ENCODE measurements at places on chromosomes 13 and 19.

GRCh38 chr13:24110011-24110410, 50.5 kb upstream of the SPATA13 start:
- DNase-seq = no peak

DNA sequence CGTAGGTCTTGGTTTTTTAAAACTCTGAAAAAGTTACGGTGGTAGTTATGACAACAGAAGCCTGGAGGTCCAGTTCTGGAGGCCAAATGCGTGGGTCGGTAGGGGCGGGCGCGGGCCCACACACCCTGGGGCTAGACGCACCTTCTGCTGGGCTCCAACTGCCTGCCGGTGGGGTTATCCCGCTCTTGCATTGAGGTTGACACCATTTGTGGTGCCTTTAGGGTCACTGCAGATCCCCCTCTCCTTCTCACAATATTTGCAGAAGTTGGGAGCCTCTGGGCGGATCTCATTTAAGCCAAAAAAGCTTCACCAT, 81.6 kb downstream of the CHST8 start:
- no peak for DNase-seq

- DNase-seq = no peak
These were observed 13.4 kb downstream of the RUBCNL start for GRCh38 chr13:46373623-46374022.

- no peak for DNase-seq
These were observed 254.0 kb downstream of the TSHZ3 start for GRCh38 chr19:31095100-31095804.

Measured in HFFc6 (cell line).